ENCODE measurements at places on chromosomes 4 and X. TPM values are rescaled to one million over a fixed set of nuclear protein-coding genes. Genes with fewer than 3 reads are reported as not detected.

DNA sequence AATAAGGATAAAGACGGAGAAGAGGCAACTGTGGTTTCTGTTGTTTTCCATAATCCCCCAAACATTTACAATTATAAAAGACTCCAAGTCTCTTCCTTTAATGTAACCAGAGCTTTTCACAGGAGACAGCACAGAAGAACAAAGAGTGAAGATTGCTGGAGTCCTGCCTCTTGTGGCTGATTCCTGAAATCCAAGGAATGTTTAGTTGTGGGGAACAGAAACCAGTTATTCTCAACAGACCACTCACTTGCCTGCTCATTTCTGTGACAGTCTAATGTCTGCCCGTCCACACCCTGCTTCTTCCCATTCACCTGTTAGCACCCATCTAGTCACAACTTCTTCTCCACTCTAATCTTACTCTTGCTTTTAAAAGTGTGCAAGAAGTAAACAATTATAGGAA is 12.1 kb downstream of the TEX13B start:
- no peak for DNase-seq

- DNase-seq, result no peak
Observed at GRCh38 chr4:8383451-8384160, 56.9 kb downstream of the ACOX3 start.

GRCh38 chrX:53681661-53682060 is 4.9 kb downstream of the HUWE1 start:
- no peak for DNase-seq

DNA sequence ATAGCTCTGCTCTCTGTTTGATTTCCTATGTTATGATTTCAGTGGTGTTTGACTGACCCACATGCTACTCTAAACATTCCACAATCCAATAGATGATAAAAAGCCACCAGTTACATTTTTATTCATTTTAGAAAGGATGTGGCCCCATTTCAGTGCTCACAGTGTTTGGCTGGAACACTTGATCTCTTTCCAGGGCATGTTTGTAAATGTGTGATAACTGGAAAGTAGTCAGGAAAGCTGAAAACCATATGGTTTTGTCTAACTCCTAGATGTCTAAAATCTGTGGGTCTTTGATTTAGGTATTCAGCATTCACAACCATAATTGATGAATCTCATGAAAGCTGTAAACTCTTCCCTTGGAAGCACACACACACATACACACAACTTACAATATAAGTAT is 904.9 kb upstream of the AGA start:
- no peak for DNase-seq

GRCh38 chr4:108171339-108172230 is 2.9 kb upstream of the LEF1 start:
- no peak for DNase-seq

DNA sequence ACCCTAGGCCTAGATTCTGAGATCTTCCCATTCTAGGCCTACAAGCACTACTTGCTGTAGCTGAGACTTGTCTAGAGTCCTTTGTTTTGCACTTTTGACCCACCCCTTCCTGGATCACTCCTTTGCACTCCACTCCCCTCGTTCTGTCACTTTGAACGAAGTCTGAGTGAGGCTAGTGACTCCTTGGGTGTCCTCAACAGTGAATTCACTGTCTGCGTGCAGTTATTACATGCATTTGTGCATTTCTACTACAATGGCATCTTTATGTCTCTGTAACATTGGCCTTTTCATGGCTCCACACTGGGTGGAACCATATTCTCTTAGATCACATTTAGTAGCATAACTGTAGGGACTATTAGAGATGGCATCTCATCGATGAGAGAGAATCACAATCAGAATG is 50.5 kb downstream of the OCRL start:
- no peak for DNase-seq

- no peak for DNase-seq
Observed at GRCh38 chr4:105923497-105924238, 28.4 kb downstream of the NPNT start.

DNA sequence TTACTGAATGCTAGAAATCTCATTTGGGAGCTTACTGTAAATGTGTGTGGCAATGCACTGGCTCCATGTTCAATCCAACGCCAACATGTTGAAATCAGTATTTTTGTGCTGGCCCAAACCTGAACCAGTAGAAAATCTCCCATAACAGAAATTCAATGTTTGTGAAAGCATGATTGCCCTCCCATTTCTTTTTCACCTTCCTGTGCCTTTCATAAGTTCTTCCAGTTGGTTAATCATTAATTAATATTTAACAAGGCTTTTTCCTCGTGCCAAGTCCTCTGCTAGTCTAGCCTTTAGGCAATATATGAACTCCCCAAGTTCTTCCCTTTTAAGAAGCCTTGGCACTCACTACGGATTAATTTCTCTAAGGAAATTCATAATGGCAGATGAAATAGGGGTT is 1.3 kb upstream of the PLS3 start:
- no peak for DNase-seq

The AKAP14 gene
- not detected for total RNA-seq

The ADH5 gene
- total RNA-seq, result 113 TPM

The ANTXR2 gene
- 12.6 TPM for total RNA-seq
